ENCODE measurements at places on chromosomes 2 and 18.

DNA sequence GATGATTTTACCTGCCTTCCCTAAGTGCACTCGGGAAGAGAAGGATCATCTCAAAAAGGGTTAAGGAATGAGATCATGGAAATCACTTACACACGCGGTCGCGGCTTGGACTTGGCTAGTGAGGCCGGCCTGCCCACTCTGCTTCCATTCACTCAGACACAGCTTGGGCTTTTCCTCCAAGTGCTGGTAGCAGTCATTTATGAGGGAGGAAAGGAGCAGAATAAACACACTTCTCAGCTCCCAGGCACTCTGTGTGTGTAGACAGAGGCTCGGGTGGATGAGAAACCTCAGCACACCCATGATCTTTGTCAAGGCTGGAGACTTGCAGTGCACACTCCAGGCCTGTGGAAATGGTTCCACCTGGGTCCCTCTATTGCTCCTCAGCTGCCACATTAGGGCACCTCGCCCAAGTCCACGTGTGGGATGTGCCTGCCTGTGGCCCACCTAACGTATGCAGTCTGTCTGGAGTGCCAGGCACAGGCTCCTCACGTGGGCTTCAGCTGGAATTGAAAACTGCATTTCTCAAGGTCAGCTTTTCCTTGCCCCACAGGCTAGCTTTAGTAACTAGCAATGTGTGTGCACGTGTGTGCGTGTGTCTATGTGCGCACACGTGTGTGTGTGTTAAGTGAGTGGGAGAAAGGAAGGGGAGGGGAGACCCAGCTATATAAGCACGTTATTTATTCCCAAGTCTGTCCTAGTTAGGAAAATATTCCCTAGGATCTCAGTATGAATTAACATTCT, 288.4 kb downstream of the SOX11 start:
- DNase-seq: no peak

- DNase-seq: no peak
Measured at GRCh38 chr2:42813763-42814162, 21.4 kb upstream of the HAAO start.

- DNase-seq: no peak
Measured at GRCh38 chr2:41828052-41828643, 219.7 kb upstream of the PKDCC start.

- no peak for DNase-seq
Measured at GRCh38 chr2:157782057-157782845, 93.9 kb downstream of the ACVR1 start.

DNA sequence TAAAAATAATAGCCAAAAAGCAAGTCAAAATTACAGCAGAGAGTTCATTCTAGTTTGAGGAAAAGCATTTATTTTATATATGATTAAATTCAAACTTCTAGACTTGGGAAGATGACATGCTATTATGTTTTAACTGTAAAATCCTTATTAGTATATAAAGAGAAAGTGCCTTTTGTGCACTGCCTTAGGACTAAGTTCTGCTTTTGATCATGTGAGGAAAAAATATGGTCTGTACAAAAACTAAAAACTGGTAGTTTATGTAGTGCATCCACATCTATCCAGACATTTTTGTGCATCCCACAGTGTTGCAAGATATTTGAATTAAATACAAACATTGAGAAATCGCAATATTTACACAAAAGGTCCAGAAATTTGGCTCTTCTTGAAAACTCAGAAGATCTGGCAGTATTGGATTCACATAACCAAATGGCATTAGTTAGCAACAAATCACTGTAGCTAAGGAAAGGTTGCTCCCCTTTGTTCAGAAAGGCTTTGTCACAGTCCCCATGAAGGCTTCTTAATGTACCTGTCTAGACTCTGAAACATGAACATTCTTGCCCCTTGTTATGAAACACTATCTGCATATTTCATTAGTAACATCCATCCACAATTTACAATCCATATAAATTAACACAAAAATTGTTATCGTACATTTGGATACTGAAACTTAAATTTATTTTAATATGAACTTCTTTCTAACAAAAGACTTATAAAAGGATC, 2.2 kb downstream of the MMADHC start:
- no peak for DNase-seq

DNA sequence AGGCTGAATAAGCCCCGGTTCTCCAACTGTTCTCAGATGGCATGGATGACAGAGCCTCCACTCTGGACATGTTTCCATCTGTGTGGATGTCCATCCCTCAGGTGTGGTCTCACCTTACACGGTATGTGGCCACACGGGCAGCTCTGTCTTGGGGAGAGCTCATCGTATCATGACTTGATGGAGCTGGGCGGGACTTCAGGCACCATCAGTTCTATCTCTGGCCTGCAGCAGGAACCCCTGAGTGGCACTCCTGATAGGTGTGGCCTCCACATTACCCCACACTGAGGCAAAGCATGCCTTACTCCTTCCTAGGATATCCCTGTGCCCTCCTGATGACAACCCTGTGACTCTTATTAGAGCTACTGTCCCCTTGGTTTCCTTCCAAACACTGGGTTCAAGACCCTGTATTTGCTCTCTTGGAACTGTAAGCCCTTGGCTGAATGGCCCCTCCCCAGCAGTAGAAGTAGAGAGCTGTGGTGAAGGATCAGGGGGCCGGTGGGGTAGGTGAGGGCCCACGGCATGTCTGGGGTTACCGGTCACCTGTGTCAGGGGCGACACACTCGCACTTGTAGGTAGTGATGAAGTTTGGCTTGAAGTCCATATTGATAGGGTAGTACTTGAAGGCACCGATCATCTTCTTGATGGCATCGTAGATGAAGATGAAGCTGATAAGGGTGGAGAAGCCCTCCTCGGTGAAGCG, 48.2 kb downstream of the MTHFD2 start:
- no peak for DNase-seq

DNA sequence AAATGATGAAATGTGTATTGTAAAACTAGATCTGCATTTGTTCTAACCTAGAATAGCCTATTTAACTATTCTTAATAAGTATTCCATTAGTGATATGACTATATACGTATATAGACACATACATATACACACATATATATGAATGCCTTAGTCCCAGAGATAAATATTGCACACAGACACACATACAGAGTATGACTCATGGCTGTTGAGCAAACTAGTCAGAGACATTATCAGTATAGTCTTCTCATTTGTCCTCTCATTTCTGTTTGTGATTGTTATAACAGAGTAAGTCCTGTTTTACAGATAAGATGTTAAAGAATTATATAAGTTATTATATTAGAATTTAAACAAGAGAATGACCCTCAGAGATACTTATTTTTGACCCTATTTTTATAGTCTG, 202.5 kb downstream of the CCDC102B start:
- no peak for DNase-seq

GRCh38 chr18:57347784-57348183, 4.6 kb upstream of the ST8SIA3 start:
- DNase-seq: no peak

DNA sequence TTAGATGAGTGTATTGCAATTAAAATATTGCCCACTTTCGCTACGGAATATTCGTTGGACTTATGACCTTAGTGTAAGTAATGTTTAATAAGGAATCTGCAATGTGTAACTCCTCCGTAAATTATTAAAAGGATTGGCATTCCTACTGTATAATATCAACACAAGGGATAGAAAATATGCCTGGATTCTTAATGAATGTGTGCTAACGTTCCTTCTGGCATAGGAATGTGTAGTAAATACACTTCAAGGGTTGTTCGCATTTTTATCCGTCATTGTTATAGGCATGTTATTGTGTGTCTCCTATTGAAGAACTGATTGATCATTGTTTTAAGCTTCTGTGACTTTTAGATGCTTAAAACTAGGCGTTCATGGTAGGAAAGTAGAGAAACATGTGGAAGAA, 134.5 kb downstream of the NEDD4L start:
- no peak for DNase-seq

DNA sequence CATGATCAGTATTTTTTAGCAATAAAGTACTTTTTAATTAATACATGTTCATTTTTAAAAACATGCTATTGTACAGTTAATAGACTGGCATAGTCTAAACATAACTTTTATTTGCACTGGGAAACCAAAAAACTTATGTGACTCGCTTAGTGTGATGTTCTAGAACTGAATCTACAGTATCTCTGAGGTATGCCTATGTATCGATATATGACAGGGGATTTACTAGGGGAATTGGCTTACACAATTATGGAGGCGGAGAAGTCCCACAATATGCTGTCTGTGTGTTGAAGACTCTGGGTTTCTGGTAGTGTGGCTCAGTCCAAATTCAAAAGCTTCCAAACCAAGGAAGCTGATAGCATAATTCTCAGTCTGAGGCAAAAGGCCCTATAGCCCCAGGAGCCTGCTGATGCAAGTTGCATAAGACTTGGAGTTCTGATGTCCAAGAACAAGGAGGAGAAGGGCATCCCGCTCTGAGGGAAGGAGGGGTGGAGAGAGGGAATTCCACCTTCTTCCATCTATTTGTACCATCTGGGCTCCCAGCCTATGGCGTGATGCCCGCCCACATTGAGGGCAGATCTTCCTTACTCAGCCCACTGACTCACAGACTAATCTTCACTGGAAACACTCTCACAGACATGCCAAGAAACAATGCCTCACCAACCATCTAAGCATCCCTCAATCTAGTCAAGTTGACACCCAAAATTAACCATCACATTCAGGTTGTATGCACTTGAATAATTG, 27.5 kb downstream of the ZNF638 start:
- DNase-seq: peak; percentile 38

DNA sequence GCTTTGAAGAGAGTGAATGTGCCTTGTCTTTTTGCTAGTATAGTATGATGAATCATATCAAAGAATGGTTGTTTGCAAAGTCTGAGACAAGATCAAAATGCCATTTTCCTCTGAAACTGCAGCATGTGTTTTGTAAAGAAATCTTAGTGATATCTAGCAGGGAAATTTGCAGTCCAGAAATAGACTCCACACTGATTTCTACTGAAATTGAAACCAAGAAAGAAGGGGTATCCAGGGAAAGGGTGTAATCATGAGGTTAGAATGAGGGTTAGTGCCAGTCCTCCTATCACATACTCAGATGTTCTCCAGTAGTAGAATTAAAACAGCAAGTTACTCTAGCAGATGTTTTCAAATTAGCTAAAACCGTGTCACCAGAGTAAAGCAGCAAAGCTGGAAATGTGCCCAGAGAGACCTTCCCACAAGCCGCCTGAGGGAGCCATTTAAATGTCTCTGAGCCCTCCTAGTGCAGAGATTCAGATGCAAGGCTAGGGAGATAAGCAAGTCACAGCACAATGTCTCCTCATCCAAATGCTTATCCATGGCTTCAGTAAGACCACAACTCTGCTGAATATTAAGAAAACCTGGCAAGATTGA, 4.9 kb downstream of the DLGAP1 start:
- DNase-seq: no peak

- DNase-seq: no peak
Measured at GRCh38 chr2:127039387-127040031, 67.4 kb downstream of the BIN1 start.

DNA sequence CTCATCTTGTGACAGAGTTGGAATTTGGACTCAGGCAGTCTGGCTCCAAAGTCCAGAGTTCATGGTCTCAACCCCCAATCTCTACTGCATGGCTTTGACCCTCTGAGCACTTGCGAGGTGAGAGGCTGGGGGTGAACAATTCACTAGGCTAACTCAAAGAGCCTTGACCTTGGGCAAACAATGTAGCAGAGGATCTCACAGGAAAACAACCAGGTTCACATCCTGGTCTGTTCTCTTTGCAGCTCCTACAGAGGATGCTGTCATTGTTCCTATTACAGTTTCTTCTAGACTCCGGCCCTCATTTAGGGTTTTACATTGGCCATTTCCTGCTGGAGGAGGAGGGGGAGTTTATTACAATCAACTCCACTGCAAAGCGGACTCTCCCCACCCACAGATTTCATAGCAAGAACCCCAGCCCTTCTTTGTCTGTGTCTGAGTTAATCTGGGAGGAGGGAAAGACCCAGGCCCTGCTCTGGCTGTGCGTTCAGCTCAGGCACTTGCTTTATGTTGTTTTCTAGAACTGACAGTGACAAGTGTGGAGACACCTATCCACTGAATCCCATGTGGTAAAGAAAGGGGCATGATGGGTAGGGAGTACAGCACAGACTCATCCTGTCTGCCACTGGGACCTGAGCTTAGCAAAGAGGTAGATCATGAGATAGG, 101.6 kb downstream of the LBH start:
- peak; percentile 52 for DNase-seq

DNA sequence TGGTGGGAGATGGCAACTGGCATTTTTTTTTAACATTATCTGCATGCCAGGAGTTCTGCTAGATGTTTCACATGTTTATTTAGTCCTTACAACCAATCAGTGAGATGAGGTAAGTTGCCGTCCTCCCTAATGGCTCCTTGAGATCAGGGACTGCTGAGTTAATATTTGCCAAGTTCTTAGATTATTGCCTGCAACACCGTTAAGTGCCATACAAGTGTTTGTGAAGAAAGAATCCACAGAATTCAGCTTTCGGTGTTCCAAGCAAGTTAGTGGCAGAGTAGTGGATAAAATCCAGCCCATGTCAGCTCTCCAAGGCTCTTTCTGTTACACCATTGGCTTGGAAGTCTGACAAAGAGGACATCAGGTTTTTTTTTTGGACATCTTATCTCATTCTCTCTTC, 95.9 kb downstream of the C1QL2 start:
- DNase-seq: no peak

DNA sequence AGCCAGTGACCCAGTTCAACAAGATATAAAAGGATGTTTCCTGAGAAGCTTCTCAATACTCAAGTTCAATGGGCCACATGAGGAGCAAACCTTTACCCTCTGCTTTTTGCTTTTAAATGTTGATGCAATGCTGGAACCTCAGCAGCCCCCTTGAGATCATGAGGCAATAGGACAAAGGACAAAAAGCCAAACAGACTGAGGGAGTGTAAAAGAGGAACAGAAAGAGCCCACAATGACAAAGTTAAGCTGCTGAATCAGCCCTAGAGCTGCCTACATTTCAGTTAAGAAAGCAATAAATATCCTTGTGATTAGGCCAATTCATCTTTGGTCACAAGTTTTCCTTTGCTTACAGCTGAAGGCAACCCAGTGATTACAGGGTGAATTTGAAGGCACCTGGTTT, 76.9 kb downstream of the MRO start:
- DNase-seq: no peak

GRCh38 chr18:55390898-55391297, 197.1 kb downstream of the TCF4 start:
- DNase-seq: no peak

GRCh38 chr18:55380589-55380988, 207.4 kb downstream of the TCF4 start:
- DNase-seq: no peak

DNA sequence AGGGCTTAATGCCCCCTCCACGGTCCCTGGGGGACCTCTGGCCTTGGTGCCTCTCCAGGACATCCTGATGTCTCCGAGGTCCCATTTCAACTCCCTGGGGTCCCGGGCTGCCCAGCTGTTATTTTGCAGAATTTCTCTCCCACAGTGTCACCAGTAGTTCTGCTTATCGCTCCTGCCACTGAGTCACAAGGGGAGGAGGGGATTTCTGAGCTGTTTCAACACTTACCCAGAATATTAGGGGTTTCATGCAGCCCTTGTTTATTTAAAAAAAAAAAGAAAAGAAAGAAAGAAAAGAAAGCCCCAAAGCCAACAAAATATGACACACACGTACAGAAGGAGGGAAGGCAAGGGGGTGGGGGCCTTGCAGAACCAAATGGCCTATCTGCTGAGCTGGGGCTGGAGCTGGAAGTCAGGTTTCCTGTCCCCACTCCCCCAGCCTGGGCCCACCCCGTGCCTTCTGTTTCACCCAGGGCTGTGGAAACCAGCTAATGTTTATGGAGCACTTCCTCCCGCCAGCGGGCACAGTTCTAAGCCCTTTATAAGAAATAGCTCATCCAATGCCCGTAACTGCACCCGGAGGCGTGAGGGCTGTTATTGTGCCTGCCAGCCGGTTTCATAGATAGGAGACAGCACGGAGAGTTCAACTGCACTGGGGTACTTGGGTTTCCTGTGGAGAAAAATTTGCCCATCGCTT, 8.4 kb upstream of the ARID5A start:
- DNase-seq: peak; percentile 86
